HS-5 (cell line): ENCODE measurements at places on chromosomes 1 and 21.

DNA sequence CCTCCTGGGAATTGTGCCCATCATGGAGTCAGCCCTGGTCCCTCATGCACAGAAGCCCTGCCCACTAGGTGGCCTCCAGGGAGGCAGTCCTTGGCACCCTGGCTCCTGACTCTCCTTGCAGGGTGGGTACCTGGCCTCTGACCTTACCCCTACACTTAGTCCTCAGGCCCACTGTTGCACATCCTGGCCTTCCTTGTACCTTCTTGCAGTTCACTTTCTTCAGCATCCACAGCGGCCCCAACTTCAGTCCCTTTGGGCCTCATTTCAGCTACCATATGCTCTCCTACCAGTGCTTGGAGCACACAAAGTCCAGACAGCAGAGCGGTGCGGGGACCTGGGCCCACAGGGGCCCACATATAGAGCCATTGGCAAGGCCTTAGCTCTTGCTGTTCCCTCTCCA is 19.2 kb upstream of the PARP1 start:
- DNase-seq: no peak

- no peak for DNase-seq
Observed at GRCh38 chr1:209443361-209443931, 140.1 kb upstream of the CAMK1G start.

- DNase-seq: no peak
Observed at GRCh38 chr1:67431156-67431765, 1.1 kb upstream of the SERBP1 start.

DNA sequence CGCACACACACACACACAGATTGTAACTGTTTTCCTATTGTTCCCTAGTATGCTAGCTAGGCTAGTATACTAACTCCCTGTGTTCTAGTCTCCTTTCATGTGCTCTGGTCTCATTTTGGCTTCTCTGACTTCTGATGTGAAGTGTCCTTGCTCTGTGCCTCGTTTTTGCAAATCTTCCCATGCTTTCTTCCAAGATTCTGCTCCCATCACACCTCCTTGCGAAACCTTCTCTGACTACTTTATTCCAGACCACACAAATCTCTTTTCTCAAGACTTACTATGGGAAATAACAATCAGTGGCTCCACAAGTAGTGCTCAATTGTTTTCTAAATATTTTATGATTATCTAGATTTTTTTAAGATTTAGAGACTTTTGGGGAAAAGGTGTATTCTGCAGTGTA is 10.3 kb downstream of the PRRX1 start:
- no peak for DNase-seq

DNA sequence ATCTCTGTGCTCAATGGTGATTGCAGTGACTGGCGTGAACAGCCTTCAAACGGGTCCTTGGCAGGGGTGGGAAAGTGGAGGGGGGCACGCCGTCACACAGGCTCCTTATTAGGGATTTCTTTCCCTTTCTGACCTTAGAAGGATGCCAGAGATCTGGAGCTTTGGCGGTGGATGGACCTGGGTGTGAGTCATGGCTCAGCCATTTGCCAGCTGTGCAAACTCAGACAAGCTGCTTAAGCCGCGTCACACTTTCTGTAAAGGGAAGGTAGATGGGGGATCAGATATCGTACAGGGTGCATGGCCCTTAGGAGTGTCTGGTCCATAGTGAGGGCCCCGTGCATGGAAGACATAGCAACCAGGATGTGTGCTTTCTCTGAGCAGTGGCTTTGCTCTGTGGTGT is 48.3 kb upstream of the C1orf174 start:
- no peak for DNase-seq

GRCh38 chr1:25989440-25990234 is 8.2 kb downstream of the PAFAH2 start:
- DNase-seq: no peak

DNA sequence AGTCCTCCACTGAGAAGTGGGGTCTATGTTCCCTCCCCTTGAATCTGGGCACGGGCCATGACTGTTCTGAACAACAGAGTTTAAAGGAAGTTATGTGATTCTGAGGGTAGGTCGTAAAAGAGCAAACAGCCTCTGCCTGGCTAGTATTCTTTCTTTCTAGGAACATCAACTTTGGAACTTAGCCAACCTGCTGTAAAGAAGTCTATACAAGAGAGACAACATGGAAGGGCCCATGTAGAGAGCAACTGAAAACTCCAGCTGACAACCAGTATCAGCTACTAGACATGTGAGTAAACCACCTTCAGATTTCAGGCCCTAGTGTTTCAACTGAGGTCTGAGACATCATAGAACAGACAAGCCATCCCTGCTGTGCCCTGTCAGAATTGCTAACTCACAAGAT is 7.5 kb downstream of the SELENOF start:
- no peak for DNase-seq

DNA sequence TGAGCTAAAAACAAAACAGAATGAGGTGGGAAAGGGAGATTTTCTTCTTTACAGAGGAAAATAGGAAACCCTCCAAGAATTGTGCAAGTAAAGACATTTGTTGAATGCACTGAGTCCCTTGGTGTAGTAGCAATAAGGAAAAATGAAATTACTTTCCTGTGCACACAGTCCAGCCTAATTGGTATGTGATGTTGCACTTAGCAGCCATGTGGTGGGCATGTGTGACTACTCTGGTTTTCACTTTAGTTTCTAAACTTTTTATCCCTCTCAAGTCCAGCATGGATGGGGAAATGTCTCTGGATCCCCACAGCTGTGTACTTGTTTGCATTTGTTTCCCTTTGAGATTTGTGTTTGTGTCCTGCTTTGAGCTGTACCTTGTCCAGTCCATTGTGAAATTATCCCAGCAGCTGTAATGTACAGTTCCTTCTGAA is 7.1 kb upstream of the AGO3 start:
- no peak for DNase-seq
